ENCODE measurements at places on chromosomes 3 and 15. TPM values are rescaled to one million over a fixed set of nuclear protein-coding genes. Genes with fewer than 3 reads are reported as not detected.
A peak's percentile ranks its signal among the peaks of the same experiment; 100 is the strongest.

- DNase-seq, result no peak
- no peak overlapping the region for H3K27ac ChIP-seq
- H3K36me3 ChIP-seq, result no peaks in the 10 kb centered on the region
- no peaks in the 10 kb centered on the region for H3K27me3 ChIP-seq
Measured at GRCh38 chr3:148309390-148310035, 388.2 kb upstream of the AGTR1 start.

DNA sequence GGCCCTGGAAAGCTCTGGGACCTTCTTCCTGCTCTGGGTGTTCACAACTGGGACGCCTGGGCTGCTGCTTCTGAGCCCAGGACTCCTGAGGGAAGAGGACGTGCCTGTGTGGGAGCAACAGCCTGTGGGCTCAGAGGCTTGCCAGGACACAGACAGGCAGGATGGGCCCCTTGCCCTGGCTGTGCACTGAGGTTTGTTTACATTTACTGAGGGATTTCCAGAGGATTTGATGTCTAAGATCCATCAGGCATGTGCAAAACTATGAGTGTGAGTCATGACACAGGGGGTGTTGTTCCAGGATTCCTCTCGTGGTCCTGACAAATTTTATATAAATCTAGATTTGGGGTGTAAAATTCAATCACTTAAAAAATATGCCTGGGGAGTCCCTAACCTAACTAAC, 10.6 kb downstream of the CCR9 start:
- peaks cover 19% of the 10 kb centered on the region for H3K4me1 ChIP-seq
- no peak for DNase-seq
- no peaks in the 10 kb centered on the region for H3K36me3 ChIP-seq
- peaks cover 31% of the 10 kb centered on the region for H3K27me3 ChIP-seq
- H3K27ac ChIP-seq, result no peak overlapping the region

DNA sequence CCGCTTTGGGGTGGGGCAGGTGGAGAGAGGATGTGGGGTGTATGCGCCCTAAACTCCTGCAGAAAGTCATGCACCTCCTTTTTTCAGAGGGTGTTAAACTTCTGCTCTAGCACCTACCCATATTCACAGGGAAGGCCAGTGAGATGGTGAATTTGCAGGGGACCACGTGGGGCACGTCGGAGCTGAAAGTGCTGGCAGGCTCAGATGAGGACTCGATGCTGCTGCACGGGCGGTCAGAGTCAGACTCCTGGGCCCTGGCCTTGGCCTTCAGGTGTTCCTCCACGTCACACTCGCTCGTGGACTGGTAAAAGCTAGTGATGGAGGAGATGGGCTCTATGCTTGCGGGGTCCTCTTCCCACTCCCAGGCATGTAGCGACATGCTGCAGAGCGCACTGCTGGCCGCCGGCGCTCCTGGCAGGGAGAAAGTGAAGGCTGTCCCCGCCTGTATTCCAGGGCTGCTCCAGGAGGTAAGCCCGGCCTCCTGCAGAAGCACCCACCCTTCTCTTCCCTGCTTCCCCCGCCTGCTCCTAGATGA, 883 bp downstream of the CFAP92 start:
- H3K36me3 ChIP-seq, result no peaks in the 10 kb centered on the region
- H3K4me3 ChIP-seq, result peak overlapping the region; percentile 61
- H3K4me1 ChIP-seq, result peaks cover 33% of the 10 kb centered on the region
- no peak for DNase-seq

The GATA2 gene
- total RNA-seq, result 0.24 TPM

GRCh38 chr3:36701249-36701572, 63.1 kb downstream of the DCLK3 start:
- DNase-seq, result no peak
- no peaks in the 10 kb centered on the region for H3K4me1 ChIP-seq
- H3K27me3 ChIP-seq, result no peaks in the 10 kb centered on the region
- no peak overlapping the region for H3K4me3 ChIP-seq
- H3K36me3 ChIP-seq, result no peaks in the 10 kb centered on the region

GRCh38 chr3:36852071-36852470, 87.7 kb upstream of the DCLK3 start:
- no peaks in the 10 kb centered on the region for H3K4me1 ChIP-seq
- no peak overlapping the region for H3K27ac ChIP-seq
- H3K27me3 ChIP-seq, result no peaks in the 10 kb centered on the region
- no peak for DNase-seq

GRCh38 chr3:133137042-133137996, 99.1 kb downstream of the TMEM108 start:
- no peaks in the 10 kb centered on the region for H3K4me1 ChIP-seq
- no peak for DNase-seq
- H3K4me3 ChIP-seq, result no peak overlapping the region
- peaks cover 12% of the 10 kb centered on the region for H3K27me3 ChIP-seq
- H3K36me3 ChIP-seq, result no peaks in the 10 kb centered on the region

The FSTL1 gene
- 1.7 TPM for total RNA-seq

The IL17RD gene
- not detected for total RNA-seq

- no peak for DNase-seq
- no peak overlapping the region for H3K4me3 ChIP-seq
- H3K27me3 ChIP-seq, result peaks cover 3% of the 10 kb centered on the region
- H3K36me3 ChIP-seq, result no peaks in the 10 kb centered on the region
- no peaks in the 10 kb centered on the region for H3K4me1 ChIP-seq
- H3K27ac ChIP-seq, result no peak overlapping the region
Measured at GRCh38 chr15:68987676-68988075, 26.8 kb upstream of the NOX5 start.

The MAP4 gene
- 95.2 TPM for total RNA-seq

DNA sequence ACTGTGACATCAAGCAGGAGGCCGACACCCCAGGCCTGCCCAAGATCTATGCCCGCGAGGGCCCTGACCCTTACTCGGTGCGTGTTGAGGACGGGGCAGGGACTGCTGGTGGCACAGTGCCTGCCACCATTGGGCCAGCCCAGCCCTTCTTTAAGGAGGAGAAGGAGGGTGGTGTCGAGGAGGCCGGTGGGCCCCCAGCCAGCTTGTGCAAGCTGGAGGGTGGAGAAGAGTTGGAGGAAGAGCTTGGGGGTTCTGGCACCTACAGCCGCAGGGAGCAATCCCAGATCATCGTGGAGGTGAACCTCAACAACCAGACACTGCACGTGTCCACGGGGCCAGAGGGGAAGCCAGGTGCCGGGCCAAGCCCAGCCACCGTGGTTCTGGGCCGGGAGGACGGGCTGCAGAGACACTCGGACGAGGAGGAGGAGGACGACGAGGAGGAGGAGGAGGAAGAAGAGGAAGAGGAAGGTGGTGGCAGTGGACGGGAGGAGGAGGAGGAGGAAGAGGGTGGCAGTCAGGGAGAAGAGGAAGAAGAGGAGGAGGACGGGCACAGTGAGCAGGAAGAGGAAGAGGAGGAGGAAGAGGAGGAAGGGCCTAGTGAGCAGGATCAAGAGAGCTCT, 5.4 kb downstream of the ZBTB47 start:
- no peaks in the 10 kb centered on the region for H3K36me3 ChIP-seq
- H3K4me1 ChIP-seq, result peaks cover 1% of the 10 kb centered on the region
- H3K4me3 ChIP-seq, result no peak overlapping the region
- no peak overlapping the region for H3K27ac ChIP-seq

The ZIC1 gene
- not detected for total RNA-seq

The LRTM1 gene
- total RNA-seq, result not detected

DNA sequence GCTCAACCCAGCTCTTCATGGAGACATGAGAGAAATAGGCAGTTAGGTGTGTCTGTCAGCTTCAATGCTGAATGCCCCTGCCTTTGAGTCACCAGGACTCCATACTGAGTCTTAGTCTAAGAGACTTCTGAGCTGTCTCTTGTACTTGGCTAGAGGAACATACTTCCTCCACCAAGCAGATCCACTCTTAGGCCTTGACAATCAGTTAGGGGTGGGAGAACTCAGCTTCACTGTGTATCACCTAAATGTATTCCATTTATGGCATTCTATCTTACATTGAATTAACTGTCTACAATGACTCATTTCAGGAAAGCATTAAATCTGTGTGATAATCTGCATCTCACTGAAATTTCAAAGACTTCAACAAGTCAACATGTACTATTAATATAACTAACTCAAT, 66.0 kb downstream of the STAC start:
- no peak overlapping the region for H3K27ac ChIP-seq
- DNase-seq, result no peak
- H3K4me3 ChIP-seq, result no peak overlapping the region
- no peaks in the 10 kb centered on the region for H3K4me1 ChIP-seq
- H3K27me3 ChIP-seq, result peaks cover 3% of the 10 kb centered on the region

Measured in activated naive CD8-positive, alpha-beta T cell treated with anti-CD3 and anti-CD28 coated beads for 36 hours (primary cell).